Colonic mucosa (tissue), 4 donors: ENCODE measurements at places on chromosomes 3 and 15.
A peak's percentile ranks its signal among the peaks of the same experiment; 100 is the strongest.

- DNase-seq = no peak
These were observed 26.6 kb upstream of the FAN1 start for GRCh38 chr15:30877070-30877469.

GRCh38 chr3:151499168-151499567 is 38.3 kb upstream of the IGSF10 start:
- DNase-seq = no peak

DNA sequence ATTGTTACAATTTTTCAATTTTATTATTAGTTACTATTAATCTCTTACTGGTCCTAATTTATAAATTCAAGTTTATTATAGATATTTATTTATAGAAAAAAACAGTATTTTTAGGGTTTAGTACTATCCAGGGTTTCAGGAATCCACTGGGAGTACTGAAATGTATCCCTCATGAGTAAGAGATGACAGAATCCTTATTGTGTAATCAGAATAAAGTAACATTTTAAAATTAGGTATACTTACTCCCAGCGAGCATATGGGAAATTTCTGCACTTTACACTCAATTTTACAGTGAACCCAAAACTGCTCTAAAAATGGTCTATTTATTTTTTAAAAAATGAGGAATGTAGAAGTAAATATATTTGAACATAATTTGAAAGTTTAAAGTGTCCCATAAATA is 202.7 kb downstream of the CGGBP1 start:
- DNase-seq = no peak

DNA sequence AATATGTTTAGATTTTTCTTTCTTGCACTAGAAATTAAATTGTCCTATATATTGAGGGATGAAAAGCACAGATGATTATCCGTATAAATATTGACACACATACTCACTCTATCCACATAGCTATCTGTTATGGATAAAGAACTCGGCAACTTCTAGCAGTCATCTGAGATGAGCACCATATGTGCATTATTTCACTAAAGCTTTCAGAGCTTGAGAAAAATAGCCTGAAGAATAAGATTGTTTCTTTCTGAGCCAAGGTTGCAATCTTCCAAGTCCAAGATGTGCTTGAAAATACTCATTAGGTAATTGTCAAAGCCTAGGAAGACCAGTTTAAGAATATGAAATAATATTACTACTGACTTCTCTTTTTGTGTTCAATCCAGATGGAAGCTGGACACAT is 40.5 kb downstream of the COL8A1 start:
- DNase-seq = no peak

DNA sequence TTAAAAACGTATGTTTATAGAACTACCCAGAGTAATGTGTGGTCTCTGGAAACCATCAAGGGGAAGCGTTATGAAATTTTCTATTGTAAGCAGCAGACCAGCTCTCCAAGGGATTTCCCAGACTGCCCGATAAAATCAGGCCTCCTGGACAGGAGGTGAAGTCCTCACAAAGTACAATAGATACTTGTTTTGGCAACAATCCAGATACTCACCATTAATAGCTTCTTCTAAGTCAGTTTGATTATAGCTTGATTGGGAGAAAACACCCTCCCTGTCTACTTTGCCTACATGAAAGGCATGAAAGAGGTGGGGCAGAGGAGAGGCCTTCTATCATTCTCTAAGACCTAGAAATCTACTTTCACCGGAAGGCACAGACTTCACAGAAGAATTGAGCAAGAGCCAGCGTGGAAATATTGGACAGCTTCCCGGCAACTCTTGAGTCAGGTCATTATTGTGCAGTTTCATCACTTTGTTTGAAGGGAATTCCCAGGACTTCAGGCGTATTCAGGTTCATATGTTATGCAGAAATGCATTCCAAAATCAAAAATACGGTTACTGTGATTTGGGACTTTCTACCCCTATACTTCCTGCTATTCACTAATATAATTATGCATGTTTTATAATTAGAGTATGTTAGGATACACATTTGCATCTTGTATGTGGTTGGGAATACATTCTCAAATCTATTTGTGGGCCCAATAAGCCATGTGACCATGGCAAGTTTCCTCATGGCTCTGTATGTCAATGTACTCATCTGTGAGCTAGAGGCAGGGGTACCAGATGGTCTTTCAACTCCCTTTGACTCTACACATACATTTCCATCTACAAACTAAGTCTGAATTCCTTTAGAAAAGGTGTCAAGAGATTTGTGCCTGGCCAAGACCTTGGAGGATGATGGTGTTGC is 103.5 kb downstream of the CD47 start:
- DNase-seq = peak; percentile 84

DNA sequence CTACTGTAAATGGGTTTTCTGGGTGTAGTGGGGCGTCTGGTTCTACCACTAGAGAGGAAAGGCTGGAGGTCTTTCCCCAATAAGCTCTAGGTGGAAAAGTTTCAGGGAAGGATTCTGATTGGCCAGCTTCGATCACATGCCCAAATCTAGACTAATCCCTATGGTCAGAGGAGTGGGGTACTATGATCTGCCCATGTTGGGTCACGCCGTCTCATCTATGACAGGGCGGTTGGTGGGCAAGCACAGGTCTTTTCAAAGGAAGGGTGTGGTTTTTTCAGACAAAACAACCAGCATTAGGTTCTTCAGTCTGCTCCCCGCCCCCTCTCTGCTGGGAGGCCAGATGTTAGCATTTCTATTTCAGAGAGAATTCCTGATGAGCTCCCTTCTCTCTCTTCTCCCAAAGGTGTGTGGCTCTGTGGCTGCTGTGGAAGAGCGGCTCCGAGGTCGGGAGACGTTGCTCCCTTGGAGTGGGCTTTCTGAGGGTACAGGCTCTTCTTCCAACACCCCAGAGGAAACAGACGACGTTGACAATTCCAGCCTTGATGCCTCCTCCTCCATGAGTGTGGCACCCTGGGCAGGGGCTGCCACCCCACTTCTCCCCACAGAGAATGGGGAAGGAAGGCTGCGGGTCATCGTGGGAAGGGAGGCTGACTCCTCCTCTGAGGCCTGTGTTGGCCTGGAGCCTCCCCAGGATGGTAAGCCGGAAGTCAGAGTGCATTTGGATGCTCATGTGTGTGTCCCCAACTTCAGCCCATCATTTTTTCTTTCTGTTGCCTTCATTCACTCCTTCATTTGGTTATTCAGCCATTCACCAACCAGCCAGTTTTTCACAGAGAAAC is 9.7 kb upstream of the TATDN2 start:
- no peak for DNase-seq

- DNase-seq = no peak
These were observed 80.9 kb upstream of the RPL32 start for GRCh38 chr3:12922306-12922705.

GRCh38 chr3:5388091-5388490 is 200.6 kb downstream of the EDEM1 start:
- no peak for DNase-seq

- no peak for DNase-seq
These were observed 50.3 kb downstream of the MED12L start for GRCh38 chr3:151135541-151136337.

DNA sequence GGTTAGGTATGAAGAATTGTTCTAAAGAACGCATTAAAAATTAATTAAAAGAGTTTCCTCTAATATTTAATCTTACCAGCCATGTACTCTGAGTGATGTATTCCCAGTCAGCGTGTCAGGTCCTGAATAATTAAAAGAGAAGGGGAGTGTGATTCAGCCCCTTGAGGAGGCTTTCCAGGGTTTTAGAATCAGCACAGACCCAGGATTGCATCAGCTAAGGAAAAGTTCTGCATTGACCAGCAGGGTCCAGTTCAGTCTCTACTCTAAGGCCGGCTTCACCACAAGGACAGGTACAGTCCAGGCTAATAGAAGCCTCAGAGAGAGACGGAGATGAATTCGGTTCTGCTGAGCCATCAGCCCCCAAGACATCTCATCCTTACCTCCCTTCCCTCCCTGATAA is 499.5 kb upstream of the PROK2 start:
- no peak for DNase-seq

DNA sequence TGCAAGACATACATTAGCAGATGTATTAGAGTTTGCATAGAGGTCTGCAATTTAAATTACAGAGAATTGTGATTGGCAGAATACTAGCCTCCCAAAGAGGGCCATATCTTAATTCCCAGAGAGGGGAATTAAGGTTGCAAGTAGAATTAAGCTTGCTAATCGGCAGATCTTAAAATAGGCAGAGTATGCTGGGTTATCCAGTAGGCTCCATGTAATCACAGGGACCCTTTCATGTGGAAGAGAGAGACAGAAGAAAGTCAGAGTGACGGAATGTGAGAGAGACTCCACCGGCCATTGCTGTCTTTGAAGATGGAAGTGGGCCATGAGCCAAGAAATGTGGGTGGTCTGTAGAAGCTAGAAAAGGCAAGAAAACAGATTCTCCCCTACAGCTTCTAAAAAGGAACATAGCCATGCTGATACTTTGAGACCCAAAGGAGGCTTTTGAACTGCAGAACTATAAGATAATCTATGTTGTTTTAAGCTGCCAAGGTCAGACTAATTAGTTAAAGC is 38.8 kb downstream of the IMPG2 start:
- no peak for DNase-seq

GRCh38 chr15:65355988-65356353 is 21.8 kb downstream of the IGDCC3 start:
- DNase-seq = no peak

GRCh38 chr3:184579513-184579912 is 17.9 kb downstream of the EPHB3 start:
- DNase-seq = no peak

DNA sequence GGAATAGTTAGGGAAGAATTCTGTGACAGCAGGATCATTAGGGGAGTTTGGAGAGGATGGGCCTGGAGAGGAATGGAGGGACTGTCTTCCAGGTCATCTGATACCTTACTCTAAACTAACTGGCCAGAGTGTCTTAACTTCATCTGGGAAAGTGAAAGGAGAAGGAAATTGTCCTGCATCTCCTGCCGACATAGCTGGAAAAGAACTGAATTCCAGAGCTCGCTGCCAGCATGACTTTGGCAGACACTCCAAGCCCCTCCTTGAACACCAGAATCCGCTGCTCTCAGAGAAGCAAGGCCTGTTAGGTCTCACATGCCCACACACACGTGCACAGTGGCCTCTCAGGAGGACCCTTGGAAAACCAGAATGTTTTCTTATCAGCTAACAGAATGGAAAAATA is 10.5 kb downstream of the ABI3BP start:
- DNase-seq = no peak

GRCh38 chr15:58553365-58553918 is 121.7 kb downstream of the LIPC start:
- no peak for DNase-seq

DNA sequence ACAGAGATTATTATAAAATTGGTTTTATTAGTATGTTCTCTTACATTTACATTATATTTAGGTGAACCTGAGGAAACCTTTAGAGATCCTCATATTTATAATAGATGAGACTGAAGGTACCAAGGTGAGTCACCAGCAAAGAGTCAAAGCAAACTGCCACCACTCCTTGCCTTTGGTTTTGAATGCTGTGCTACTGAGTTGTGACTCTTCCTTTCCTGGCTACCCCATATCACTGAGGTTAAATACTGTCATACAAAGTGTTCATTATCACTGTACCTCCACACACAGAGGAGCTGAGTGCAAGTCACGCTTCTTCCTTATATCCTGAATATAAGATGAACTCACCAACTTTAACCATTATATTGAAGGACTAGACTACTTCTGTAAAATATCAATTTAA is 168.2 kb downstream of the CBLB start:
- no peak for DNase-seq

DNA sequence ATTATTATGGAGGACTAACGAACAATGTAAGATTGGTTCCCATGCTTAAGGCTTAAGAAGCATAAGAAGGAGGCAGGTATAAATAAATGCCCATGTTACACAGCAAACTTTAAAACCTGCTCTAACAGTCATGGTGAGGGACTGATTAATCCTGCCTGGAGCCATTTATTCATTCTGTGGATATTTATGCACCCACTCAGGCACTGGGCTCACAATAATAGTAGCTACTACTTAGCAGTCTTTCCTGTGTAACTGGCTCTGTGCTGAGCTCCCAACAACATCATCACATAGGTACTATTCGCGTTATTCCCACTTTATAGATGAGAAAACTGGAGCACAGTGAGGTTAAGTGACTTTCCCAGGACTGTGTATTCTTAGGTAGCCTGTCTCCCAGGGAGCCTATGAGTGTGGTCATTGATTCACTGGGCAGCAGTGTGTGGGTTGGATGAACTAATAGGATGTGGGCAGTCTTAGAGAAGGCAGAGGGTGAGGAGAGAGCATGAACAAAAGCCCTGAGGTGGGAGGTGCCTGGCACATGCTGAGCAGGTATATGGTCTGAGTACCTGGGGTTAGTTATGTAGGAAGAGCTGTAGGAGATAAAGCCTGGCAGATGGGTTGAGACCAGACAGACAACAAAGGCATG is 44.1 kb upstream of the UMPS start:
- DNase-seq = no peak

DNA sequence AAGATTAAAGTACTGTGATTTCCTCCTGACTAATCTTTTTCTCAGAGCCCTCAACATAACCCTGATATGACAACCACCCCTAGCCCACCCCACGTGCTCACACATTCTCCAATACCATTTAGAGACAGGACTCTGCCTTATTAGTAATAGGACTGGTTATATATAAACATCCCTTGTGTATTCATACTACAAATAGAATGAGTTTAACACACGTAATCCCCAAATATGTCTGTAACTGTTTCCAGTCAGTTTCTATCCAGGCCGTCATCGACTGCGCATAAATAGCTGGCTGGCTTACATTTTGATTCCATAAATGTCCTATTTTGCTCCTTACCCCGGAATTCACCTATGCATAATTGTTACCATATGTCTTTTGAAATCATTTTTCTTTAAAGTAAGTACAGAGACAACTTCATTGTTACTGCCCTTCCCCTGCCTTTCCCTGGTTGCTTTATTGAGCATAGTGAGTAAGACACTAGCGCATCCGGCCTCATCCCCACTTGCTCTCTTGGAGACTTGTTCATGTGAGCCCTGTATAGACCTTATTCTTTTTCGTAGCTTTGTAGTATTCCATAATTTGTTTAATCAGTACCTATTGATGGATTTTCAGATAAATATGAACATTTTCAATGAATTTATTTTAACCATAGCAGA is 3.5 kb upstream of the P2RY14 start:
- DNase-seq = no peak

GRCh38 chr15:78341057-78341987 is 1.2 kb downstream of the CRABP1 start:
- DNase-seq = no peak

GRCh38 chr3:39013921-39014509 is 37.7 kb downstream of the SCN11A start:
- no peak for DNase-seq
